ENCODE measurements at places on chromosomes 12 and 14. TPM values are rescaled to one million over a fixed set of nuclear protein-coding genes. Genes with fewer than 3 reads are reported as not detected.

GPR162 gene
- 6.0 TPM for total RNA-seq

DNA sequence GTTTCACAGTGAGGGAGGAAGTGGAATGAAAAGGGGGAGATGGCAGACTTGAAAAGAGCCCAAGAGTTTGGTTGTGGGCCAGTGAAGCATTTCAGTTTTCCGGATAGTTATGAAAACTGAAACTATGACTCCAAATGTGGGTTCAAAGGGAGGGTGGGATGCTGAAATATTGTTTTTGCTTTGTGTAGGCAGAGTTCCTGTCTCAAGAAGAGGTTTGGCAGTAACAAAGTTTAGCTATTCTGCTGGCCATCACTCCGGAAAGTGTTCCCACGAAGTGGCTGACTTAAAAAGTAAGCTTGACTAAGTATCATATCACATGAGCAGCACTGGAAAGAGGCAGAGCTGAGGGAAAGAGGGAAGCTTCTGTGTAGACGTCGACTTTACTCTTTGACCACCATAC is 85.2 kb downstream of the CAND1 start:
- peak; percentile 55 for DNase-seq

- peak; percentile 2 for DNase-seq
Measured at GRCh38 chr14:83473416-83474235, 1940.0 kb upstream of the SEL1L start.

- DNase-seq, result no peak
Measured at GRCh38 chr14:46951103-46951502, 299.5 kb upstream of the RPL10L start.

PTHLH gene
- total RNA-seq, result 53.5 TPM
